ENCODE measurements at places on chromosomes 11 and 22.
A peak's percentile ranks its signal among the peaks of the same experiment; 100 is the strongest.

- peak; percentile 80 for DNase-seq
These were observed 63.9 kb downstream of the MYO7A start for GRCh38 chr11:77191823-77192495.

- DNase-seq, result no peak
These were observed 54.7 kb downstream of the CUL5 start for GRCh38 chr11:108063410-108063809.

- no peak for DNase-seq
These were observed 254.6 kb upstream of the KIRREL3 start for GRCh38 chr11:127255209-127255608.

- no peak for DNase-seq
These were observed 79.3 kb downstream of the DSCAML1 start for GRCh38 chr11:117717485-117718314.

GRCh38 chr22:39174498-39175352 lies 22.2 kb upstream of the CBX7 start:
- DNase-seq, result peak; percentile 76

- DNase-seq, result peak; percentile 89
These were observed 194.1 kb downstream of the IGLL1 start for GRCh38 chr22:23385678-23386631.

- DNase-seq, result no peak
These were observed 154.2 kb downstream of the ATG16L2 start for GRCh38 chr11:72968390-72968789.

- no peak for DNase-seq
These were observed 40.4 kb downstream of the SHISAL1 start for GRCh38 chr22:44272401-44272771.

- no peak for DNase-seq
These were observed 11.6 kb downstream of the CD59 start for GRCh38 chr11:33724644-33725035.

- peak; percentile 0 for DNase-seq
These were observed 79.3 kb downstream of the MYEOV start for GRCh38 chr11:69373251-69373635.

GRCh38 chr22:47042861-47043496 lies 280.5 kb downstream of the TBC1D22A start:
- DNase-seq, result no peak

- no peak for DNase-seq
These were observed 4.1 kb downstream of the INPP5J start for GRCh38 chr22:31126869-31127175.

DNA sequence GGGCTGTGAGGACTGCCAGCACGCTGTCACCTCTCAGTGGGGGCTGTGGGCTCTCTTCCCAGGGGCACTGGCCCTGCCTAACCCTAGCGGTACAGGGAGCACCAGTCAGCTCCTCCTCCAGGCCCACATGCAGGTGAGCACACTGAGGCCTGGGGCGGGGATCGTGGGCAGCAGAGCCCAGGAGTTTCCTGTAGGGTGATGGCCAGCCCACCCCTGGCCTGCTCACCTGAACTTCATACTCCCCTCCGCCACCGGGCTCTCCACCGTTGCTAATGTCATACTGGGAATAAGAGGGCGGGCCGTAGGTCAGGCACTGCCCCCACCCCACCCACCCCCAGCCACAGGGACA lies 10.0 kb upstream of the TREH start:
- peak; percentile 23 for DNase-seq

GRCh38 chr11:78313181-78313795 lies 104.3 kb downstream of the GAB2 start:
- no peak for DNase-seq

DNA sequence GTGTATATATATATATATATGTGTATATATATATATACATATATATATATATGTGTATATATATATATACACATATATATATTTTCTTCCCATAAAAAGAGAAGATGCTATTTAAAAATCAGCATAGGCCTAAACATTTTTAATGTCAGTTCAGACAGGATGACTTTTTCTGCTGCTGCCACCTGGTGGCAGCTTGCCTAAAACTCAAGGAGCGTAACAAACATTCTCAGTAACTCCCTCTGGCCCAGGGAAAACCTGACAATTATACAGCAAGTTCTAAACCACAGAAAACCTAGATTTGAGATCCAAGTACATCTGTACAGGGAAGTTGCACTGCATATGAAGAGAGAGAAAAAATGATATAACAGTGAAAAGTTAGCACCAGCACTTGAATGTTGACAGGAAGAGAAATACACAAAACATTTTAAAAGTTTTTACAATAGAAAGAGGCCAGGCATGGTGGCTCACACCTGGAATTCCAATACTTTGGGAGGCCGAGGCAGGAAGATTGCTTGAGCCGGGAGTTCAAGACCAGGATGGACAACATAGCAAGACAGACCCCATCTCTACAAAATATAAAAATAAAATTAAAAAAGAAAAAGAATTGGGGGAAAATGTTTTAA lies 16.6 kb downstream of the OR8A1 start:
- peak; percentile 70 for DNase-seq

GRCh38 chr11:15885854-15886253 lies 470.5 kb downstream of the SOX6 start:
- DNase-seq, result no peak

DNA sequence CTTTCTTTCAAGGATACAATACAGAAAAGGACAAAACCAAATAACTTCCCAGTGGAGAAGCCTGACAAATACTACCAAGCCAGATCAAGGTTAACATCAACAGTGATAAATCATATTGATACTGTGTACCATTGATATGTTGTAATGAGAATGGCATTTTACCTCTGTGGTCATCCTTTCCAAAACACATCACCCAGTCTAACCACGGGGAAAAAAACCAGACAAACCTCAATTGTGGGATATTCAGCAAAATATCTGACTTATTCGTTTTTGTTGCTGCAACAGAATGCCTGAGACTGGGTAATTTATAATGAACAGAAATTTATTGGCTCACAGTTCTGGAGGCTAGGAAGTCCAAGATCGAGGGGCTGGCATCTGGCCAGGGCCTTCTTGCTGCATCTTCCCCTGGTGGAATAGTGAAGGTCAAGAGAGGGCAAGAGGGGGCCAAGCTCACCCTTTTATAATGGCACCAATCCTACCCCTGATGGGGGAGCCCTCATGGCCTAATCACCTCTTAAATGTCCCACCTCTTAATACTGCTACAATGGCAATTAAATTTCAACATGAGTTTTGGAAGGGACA lies 66.1 kb downstream of the FAM76B start:
- DNase-seq, result no peak

- no peak for DNase-seq
These were observed 399.7 kb downstream of the BRD1 start for GRCh38 chr22:49427941-49428340.

DNA sequence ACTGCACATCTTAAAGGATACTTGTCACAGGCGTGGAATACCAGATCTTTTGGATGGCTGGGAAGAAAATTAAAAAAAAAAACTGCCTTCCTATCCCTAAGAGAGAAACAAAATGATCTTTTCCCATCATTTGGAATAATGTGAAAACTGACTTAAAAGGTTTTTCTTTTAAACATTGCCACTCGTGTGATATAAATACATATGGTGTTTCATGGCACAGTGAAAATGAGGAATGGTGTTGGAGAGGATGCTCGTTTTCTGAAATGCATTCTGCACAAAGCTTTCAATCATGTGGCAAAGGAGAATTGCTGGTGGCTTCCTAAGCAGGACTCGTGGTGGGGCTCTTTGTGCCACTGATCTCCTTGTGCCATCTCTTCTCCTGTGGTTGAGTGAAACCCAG lies 74.9 kb upstream of the LRRC4C start:
- no peak for DNase-seq

- no peak for DNase-seq
These were observed 44.8 kb downstream of the ENDOD1 start for GRCh38 chr11:95134491-95134890.

DNA sequence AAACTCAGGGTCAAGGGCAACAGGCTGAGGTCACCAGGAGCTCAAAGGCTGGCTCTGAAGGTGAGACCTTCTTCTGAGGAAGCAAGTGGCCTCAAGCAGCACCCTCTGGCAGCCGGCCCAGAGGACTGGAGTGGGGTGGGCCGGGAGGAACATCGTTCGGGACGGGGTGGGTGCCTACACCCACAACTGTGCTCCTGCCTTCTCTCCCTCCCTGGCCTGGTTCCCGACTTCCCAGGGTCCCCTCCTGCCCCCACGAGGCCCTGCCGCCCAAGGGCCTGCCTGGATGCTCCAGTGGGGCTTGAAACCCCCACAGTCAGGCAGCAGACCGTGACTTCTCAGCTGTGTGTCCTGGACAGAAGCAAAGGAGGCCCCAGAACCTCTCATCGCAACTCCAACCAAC lies 195.7 kb downstream of the IGLL1 start:
- DNase-seq, result no peak

GRCh38 chr11:61092908-61093763 lies 9.2 kb upstream of the CD5 start:
- peak; percentile 11 for DNase-seq

DNA sequence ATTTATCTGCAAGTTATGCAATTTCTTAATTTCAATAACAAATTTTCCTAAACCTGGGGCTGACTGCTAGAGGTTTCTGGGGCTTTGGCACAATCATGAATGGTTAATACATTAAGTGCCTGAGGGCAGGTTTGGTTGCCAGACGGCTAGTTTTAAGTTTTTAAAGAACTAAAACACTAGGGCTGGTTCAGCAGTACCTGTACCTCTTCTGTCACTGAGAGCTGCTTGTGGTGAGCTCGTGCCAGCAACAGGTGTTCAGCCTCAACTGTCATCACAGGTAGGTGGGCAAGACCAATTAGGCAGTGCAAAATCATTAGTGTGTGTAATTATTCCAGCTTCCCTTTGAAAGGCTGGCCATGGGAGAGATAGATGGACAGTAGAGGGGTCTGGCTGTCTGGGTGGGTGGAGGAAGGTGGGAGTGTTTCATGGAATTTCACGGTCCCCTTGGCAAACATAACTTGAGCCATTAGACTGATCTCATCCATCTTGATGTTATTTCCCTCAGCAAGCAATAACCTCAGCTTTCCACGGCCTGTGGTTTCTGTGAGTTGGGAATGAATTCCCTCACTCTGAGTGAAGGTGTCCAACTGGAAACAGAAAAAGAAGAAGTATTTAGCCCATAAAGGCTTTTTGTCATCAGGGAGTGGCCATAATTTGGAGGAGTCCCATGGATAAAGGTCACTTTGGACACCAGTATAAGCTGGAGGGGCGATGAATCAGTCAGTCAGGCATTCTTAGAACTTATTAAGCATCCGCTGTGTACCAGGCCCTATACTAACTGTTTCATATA lies 114.8 kb downstream of the SNX19 start:
- DNase-seq, result no peak

- DNase-seq, result no peak
These were observed 7.6 kb downstream of the PSMC3 start for GRCh38 chr11:47418454-47419259.

DNA sequence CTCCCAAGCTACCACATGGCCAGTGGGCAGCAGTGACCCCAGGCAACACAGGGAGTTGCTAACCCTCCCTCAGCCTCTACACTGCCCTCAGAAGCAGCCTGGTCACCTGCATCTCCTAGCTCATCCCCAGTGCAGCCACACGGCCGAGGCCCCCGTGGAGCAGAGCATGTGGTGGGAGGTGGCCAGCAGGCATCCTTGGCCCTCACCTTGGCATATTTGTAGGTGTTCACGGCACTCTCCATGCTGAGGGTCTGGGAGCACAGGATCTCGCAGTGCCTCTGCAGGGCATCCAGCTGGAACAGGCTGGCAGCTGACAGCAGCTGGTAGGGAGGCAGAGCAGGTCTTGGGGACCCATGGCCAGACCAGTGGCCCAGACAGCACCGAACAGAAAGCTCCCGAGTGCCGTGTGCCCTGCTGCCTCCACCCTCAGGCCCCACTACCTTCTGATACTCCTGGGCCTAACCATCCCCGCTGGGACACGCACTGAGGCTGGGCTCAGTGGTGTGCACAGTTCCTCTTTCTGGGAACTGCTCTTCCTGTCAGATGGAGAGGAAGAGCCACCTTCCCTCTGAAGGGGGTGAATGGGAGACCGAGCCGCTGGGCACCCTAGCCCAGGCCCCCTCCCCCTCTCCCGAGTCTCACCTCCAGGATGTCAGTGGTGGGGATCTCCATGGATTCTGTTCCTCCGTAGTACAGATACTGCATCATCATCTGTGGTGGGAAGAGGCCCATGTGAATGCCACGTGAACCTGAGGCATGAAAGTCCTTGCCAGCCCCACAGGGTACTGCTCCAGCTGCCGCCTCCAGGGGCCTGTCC lies 48.8 kb downstream of the NAT10 start:
- DNase-seq, result no peak

DNA sequence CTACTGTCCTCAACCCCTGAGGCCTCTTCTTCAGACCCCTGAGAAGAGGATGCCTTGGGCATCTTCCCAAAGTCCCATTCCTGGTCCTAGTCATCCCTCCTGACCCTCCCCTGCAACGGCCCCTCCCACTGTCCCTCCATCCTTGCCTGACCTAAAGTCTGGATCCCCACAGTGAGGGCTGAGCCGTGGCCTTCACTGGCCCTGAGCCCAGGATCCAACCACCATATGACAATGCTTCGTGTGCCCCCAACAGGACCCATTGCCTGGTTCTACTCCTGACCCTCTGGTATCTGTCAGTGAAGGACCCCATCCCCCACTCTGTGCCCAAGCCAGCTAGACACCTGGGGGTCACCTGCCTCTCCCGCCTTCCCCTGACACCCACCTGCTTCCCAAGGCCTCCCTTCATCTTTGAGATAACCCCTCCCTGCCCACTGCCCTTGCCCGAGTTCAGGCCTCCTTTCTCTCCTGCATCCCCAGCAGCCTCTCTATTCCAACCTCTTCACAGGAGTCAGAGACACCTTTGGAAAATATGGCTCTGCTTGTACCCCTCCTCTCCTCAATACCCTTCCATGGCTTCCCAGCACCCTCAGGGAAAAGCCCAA lies 48.0 kb downstream of the LRRC32 start:
- DNase-seq, result no peak

DNA sequence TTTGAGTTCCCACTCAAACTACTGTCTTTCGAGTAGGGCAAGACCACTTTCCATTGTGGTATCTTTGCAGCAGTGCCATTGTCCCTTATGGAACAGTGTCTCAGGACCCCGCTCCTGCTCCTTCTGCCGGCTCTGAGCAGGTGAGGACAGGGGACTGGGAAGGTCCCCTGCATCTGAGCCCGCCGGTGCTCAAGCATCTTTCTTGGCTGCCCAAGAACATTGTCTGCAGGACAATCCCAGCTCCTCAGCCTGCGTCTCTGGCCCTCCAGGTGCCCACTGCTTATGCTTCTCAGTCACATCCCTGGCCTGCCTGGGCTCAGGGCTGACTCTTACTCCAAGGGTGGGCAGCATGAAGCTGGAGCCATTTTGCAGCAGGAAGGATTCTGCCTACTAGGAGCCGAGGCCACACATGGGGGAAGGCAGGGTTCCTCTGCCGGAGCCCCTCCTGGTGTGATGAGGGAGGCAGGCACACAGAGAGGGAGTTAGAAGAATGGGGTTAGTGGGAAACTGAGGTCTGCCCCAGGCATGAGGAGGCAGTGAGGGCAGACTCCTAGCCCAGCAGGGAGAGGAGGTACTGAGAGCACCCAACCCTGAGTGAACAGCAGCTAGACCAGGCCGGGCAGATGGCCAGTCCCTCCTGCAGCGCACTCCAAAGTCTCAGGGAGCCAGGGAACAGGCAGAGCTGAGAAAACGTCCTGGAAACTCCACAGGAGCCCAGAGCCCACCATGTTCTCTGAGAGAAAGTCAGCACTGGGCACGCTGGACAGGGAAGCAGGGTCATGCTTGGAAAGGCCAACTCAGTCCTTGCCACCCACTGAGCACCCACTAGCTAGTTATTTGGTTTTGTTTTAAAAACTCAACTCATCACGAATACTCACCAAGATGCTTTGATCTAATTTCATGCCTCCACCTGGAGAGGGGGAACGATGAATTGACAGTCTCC lies 7.5 kb upstream of the PPARA start:
- DNase-seq, result no peak
